NCI-H2107 (cell line): ENCODE measurements at places on chromosomes 13 and 19.

DNA sequence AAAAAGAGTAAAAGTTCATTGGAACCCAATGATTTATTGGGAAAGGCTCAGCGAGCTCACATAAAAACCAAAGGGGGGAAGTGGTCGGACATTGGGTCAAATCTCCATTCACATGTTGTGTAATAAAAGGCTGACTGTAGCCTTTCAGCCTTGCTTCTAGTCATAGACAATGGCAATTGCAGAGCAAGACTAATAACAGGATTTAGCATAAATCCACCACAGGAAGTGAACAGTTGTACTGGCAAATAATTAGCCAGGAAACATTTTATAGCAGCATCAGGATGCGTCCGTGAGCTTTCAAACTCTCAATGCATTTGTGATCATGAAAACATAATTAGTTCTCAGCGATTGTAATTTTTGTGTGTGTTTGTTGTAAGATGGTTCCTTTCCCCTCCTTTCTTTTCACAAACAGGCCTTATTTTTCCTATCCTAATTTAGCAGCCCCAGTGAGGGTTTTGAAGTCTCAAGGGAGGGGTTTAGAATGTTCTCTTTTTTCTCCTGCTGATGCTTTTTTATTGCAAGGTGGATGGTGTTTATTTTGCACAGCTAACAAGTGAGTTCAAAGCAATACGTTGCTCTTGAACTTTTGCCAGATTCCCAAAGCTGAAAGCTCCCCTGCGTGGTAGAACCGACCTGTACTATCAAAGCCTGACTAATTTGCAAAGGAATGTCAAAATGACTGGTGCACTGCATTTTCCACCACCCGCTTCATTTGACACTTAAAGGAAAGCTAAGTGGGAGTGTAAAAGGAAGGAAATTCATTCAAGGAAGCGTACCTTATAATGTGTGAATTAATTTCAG is 105.6 kb downstream of the SPRY2 start:
- DNase-seq: no peak

GRCh38 chr13:31627097-31627845 is 112.1 kb upstream of the RXFP2 start:
- no peak for DNase-seq

DNA sequence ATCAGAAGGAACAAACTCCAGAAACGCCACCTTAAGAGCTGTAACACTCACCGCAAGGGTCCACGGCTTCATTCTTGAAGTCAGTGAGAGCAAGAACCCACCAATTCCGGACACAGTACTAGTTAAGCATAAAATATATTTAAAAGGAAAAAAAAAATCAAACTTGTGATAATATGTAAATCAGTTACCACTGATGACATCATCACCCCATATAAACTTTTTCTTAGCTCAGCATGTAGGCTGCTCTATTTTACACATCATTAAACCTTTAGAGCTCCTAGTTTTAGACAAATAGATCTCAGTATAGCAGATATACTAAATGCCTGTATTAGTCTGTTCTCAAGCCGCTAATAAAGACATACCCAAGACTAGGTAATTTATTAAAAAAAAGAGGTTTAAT is 668.1 kb downstream of the PCDH9 start:
- no peak for DNase-seq

DNA sequence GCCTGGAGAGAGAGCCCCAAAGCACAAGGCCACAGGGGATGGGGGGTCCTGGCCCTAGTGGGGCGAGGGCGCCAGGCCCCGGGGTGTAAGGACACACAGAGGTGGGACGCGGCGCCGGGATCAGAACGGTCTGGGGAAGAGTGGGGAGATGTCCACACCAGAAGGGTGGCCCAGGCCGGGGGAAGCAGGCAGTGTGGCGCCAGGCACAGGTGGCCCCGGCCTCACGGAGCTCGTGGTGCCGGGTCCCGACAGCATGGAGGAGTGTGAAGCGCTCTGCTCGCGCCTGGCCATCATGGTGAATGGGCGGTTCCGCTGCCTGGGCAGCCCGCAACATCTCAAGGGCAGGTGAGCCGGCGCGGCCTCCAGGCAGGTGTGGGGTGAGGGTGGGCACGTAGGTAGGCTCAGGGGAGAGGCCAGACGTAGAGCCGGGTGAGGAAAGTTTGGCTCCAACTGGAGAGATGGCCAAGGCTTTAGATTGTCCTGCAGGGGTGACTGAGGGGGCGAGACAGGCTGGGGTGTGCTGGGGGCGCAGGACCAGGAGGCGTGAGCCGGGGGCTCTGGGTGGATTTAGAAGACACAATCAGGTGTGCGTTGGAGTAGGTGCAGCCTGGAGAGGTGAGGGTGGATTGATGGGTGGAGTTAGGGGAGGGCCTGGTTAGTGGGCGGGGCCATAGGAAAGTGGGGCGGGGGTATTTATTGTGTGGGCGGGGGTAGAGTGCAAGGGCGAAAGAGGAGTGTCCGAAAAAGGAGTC is 2.9 kb upstream of the ARHGAP45 start:
- no peak for DNase-seq

- no peak for DNase-seq
These were observed 34.4 kb downstream of the SLC25A42 start for GRCh38 chr19:19098084-19098702.

DNA sequence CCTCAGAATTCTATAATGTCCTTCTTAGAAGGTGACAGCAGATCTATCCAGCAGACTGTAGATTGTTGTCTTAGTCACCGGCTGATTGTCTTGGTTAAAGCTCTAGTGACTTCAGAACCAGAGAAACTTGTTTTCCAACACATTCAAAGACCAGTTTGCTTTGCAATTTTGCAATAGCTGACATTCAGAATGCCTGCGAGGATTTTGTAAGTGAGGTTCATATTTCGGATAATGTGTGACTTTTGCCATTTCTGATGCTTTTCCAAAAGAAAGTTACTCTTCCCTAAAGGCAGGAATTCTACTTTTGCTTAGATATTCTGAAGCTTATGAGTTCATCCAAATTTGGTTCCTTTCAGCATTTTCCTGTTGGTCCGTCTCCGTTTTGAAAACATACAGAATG is 13.2 kb downstream of the SPINT2 start:
- no peak for DNase-seq

GRCh38 chr19:10871711-10872545 is 575 bp downstream of the CARM1 start:
- DNase-seq: no peak

- peak; percentile 39 for DNase-seq
These were observed 17.8 kb downstream of the SPC24 start for GRCh38 chr19:11137542-11138384.

DNA sequence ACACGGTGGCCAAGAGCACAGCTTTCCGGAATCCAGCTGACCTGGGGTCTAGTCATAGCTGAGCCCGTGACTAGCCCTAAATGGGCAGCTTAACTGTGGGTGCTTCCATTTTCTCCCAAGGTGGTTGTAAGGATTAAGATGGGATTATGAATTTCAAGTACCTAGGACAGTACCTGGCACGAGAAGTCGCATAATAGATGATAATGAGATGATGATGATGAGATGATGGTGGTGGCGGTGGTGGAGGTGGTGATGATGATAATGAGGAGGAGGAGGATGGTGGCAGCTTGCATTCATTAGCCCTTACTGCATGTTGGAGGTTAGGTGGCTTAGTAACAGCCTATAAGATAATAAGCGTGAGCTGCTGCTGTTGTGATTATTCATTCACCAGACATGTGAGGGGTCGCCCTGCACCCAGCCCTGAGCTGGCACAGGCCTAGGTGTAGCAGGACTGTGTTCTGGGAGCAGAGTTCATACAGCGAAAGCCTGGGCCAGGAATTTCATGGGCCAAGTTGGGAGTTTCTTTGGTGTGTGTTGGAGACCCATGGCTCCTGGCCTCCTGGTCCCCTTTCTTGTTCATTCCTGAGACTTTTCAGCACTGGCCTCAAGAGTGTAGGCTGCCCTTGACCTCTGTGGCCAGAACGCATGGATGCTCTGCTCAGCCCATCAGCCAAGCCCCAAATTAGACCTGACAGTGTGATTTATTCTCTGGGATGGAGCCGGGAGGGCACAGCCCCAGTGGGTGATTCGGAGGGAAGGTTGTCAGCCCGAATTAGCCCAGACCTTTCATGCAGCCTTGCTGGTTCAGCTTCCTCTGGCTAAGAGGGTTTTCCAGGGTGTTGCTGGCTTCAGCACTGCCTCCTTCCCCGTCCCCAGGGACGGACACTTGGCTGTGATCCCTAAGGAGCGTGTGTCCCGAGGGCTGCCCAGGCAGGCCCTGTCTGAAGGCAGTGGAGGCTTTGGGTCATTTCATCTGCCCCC is 128.8 kb downstream of the SIPA1L3 start:
- DNase-seq: no peak

- no peak for DNase-seq
These were observed 570.5 kb upstream of the ARGLU1 start for GRCh38 chr13:107138486-107138885.

GRCh38 chr13:25384758-25385410 is 13.1 kb downstream of the ATP8A2 start:
- no peak for DNase-seq

DNA sequence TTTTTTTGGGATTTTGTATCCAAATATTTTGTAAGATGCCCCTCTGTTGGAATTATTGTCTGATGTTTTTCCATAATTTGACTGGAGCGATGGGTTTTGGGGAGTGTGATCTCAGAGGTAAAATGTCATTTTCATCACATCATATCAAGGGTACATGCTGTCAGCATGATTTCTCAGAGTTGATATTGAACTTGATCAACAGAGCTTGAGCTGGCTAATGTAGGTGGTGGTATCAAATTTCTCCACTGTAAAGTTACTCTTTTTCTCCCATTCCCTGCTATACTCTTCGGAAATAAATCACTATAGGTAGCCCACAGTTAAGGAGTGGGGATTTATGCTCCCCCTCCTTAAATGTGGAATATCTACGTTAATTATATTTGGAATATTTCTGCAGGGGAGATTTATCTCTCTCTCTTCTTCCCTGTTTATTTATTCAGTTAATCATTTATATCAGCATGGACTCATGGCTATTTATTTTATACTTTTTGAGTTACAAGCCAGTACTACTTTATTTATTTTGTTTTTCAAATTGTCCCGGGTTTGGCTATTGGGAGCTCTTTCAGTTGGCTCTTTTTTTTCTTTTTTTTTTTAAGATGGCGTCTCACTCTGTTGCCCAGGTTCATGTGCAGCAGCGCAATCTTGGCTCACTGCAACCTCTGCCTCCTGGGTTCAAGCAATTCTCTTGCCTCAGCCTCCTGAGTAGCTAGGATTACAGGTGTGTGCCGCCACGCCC is 8.8 kb downstream of the SETDB2 start:
- DNase-seq: no peak

DNA sequence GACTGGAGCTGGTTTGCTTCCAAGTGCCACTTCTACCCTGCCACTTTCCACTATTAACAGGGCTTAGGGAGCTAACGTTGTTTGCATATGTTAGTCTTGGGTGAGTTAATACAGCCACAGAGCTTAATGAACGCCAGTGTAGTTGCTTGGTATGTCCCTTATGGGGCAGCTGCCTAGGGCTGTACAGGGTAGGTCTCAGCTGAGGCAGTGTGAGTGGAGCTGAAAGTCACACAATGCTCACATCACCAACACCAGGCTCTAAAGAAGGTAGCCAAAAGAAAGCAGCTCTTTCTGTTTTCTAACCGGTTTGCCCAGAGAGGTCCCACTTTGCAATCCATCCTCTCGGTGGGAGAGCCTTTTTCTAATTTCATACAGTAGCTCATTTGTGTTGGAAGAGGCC is 186.2 kb downstream of the RGCC start:
- no peak for DNase-seq

DNA sequence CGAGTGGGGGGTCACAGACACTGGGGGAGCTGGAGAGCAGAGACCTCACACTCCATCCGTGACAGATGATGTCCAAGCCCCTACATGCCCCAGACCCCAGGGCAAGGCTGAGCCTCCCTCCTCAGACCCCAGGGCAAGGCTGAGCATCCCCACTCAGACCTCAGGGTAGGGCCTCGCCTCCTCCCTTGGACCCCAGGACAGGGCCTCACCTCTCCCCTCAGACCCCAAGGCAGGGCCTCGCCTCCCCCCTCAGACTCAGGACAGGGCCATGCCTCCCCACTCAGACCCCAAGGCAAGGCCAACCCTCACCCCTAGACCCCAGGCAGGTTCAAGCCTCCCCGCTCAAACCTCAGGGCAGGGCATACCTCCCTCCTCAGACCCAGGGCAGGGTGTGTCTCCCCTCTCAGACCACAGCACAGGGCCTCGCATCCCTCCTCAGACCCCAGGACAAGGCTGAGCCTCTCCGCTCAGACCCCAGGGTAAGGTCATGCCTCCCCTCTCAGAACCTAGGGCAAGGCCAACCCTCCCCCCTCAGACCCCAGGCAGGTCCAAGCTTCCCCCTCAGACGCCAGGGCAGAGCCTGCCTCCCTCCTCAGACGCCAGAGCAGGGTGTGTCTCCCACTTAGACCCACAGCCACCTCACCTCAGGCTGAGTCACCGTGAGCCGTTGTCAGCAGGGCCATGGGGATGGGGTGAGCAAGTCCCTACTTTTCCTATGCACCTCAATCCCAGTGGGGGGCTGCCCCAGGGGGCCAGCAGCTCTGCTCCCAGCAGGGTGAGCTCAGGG is 1.7 kb upstream of the S1PR4 start:
- no peak for DNase-seq

- DNase-seq: no peak
These were observed 148.9 kb downstream of the SHISA2 start for GRCh38 chr13:25902891-25903341.

- no peak for DNase-seq
These were observed 1.5 kb downstream of the RPS11 start for GRCh38 chr19:49497789-49498103.

- no peak for DNase-seq
These were observed 511.8 kb downstream of the KLF12 start for GRCh38 chr13:73622381-73622780.

- no peak for DNase-seq
These were observed 1649.7 kb upstream of the SPRY2 start for GRCh38 chr13:81990652-81991051.

- no peak for DNase-seq
These were observed 21.0 kb downstream of the TNFSF9 start for GRCh38 chr19:6551607-6552450.

GRCh38 chr13:81377921-81378320 is 1037.0 kb upstream of the SPRY2 start:
- no peak for DNase-seq

DNA sequence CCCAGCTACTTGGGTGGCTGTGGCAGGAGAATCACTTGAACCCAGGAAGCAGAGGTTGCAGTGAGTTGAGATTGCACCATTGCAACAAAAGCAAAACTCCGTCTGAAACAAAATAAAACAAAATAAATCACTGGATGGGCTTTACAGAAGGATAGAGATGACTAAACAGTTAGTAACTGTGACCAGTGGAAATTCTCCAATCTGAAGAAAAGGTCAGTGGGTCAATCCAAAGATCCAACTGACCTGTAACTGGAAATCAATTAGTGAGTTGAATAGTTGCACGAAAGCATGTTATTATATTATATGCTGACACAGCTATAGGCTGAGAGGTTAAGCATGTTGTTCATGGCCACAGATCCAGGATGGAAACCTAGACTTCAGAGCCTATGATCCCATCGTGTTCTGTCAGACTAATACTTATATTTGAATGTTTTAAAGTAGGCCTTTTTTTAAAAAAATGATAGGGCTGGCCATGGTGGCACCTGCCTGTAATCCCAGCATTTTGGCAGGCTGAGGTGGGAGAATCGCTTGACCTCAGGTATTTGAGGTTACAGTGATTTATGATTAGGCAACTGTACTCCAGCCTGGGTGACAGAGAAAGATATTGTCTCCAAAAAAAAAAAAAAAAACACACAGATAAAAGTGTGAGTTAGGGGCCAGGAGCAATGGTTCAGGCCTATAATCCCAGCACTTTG is 1.4 kb downstream of the ECH1 start:
- no peak for DNase-seq

GRCh38 chr13:40777166-40777808 is 6.3 kb upstream of the MRPS31 start:
- no peak for DNase-seq
